ENCODE measurements at places on chromosomes 11 and 22. TPM values are rescaled to one million over a fixed set of nuclear protein-coding genes. Genes with fewer than 3 reads are reported as not detected.
A peak's percentile ranks its signal among the peaks of the same experiment; 100 is the strongest.

- DNase-seq: no peak
Measured at GRCh38 chr11:72787216-72788104, 6.4 kb downstream of the STARD10 start.

Gene SCO2
- total RNA-seq: not detected

DNA sequence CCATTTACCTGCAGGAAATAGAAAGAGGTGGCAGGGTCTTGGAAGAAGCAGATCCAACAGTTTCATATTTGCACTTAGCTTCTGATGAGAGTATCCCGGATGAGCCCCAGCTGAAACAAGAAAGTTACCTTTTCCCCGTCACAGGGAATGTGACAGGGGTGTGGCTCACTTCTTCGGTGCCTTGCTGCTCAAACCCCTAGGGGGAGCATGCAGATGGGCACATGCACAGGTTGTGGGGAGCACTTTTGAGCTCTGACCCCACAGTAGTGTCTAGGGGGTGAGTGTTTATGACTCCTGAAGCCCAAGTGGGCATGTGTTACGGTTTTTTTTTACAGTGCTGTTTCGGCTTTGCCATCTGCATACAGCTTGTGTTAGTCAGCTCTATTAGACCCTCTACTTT is 1221.0 kb downstream of the JRKL start:
- DNase-seq: no peak

Gene CCDC134
- total RNA-seq: 4.1 TPM

DNA sequence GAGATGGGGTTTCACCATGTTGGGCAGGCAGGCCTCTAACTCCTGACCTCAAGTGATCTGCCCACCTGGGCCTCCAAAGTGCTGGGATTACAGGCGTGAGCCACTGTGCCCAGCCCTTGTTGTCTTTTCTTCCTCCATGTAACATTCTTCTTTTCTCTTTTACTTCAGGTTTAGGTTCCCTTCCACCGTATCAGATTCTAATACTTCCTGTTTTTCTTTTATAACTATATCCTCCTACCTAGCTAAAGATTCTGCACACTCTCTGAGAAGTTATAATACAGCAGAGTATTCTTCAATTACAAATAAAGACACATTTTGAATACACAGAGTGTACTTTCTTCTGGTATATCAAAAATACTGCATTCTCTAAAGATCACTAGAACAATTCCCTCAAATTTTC is 33.2 kb upstream of the GAB2 start:
- DNase-seq: no peak

GRCh38 chr11:16973338-16973964 is 40.8 kb downstream of the PLEKHA7 start:
- no peak for DNase-seq

DNA sequence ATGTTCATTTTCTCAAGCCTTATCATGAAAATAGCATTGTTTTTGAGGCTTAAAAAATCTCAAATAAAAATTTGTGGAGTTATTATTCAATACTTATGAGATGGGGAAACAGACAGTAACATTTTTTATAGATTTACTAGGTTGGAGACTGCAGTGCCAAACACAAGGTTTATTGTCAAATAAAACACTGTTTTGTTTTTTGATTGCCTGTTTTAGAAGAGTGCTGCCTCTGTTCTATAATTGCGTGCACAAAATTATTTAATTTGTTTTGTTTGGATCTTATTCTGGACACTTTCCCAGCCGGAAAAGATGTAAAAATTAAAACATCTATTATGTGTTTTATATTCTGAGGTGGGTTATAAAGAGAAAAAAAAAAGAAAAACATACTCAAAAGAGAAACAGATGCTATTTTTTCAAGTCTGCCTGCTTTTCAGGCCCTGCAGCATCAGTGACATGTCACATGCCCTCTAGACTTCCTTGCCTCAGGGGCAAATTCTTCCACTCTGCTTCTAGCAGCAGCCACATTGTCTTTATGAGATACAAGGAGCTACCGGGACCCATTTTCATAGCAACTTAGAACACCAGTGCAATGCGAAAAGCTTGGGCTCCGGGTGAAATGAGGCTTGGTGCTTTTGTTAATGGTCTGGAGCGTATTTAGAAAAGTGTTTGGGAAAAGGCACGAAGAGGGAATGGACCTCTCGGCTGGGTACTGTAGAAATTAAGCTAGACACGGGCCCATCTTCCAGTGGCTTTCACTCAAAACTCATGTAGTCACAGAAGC is 77.5 kb downstream of the EFCAB6 start:
- DNase-seq: no peak

Gene CTTN
- 166 TPM for total RNA-seq

DNA sequence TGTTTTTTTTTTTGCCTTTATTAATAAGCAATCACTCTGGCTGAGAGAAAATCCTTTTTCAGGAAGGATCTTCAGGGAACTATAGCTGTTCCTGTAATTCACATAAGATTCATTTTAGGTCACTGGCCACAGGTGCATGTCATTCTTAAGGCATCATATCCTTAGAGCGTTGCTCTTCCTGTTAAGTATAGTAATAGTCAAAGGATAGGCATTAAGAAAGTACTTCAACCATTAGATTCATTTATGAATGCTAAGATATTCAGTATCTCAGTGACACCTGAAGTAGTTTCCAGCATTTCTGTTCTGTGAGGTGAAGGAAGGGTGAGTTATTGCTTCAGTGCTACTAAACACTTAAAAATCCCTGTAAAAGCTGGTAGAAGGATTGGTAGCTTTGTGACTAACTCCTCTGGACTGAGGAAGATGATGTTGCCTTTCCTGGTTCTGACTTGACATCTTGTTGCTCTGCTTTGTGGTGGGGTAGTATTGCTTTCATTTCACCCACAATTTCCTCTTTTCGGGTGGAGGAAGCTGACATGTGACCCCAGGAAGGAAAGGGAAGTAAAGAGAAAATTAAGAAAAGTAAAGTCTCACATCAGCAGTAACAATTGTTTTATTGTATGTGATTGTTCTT is 34.7 kb downstream of the RNF169 start:
- DNase-seq: no peak

GRCh38 chr11:69515271-69516245 is 34.1 kb downstream of the LINC01488 start:
- no peak for DNase-seq

- DNase-seq: no peak
Measured at GRCh38 chr11:86013713-86014112, 55.2 kb downstream of the PICALM start.

GRCh38 chr11:2260491-2261364 is 9.7 kb downstream of the ASCL2 start:
- no peak for DNase-seq

DNA sequence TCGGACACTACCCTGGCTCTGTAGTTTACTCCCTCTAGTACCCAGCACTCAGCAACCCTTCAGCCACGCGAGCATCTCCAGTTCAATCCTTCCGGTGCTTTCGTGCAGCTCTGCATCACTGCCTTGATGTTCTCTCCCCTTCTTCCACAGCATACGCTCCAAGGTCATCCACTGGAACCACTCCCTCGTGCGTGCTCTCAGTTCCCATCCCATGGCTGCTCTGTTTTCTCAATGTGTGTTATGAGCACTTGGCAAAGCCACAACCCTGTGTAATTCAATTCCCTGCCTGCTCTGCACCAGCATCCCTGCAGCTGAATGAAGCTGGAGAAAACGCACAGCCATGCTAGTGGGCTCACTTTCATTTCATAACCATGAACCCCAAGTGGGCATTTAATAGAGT is 38.5 kb upstream of the NFRKB start:
- DNase-seq: no peak

Gene DLG2
- 5.7 TPM for total RNA-seq

Gene SYT12
- 0.32 TPM for total RNA-seq

DNA sequence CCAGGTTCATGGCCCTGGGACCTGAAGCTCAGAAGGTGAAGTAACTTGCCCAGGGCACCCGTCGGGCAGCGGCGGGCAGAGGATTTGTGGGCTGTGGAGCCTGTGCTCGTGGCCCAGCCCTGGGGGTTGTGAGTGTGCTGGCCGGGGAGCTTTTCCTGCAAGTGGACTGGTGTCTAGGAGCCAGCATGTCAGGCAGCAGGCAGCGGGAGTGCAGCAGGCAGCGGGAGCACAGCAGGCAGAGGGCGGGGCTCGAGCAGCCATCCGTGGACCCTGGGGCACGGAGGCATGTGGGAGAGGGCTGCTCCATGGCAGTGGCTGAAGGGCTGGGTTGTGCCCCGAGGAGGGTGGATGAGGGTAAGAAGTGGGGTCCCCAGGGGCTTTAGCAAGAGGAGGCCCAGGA is 72.7 kb upstream of the PPP6R3 start:
- no peak for DNase-seq

Gene SERHL2
- total RNA-seq: 2.6 TPM

- DNase-seq: peak; percentile 82
Measured at GRCh38 chr11:62444236-62444833, 25.5 kb downstream of the SCGB1A1 start.

DNA sequence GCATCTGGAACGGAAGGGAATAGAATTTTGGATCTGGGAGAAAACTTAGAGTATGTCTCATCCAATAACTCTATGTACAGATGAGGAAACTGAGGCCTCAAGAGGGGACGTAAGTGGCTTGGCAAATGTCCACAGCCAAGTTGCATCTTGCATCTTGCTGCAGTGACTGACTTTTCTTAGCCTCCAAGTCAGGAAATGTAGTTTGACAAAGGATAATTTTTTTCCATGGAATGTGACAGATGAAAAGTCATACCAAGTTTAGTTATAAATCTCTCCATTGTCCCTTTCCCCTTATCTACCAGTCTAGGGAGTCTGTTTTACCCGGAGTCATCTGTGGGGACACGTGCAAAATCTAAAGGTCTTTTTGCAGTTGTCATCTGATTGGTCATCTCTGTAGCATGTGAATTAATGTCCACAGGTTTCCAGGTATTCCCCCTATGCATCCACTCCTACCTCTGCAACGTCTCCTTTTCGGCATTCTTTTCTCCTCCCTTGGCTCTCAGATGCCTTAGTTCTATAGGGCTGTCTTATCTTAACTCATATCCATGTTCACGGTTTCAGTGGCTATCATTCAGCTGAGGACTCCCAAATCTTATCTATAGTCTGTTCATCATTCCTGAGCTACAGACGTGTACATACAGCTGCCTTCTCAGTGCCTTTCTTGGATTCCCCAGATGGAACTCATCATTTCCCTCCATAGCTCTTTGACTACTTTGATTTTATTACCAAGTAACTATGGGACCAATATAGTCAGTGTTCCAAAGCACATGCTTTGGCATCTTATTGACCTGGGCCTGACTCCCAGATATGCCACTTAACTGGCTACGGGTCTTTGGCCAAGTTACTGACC is 139.5 kb upstream of the TIMP3 start:
- DNase-seq: no peak

DNA sequence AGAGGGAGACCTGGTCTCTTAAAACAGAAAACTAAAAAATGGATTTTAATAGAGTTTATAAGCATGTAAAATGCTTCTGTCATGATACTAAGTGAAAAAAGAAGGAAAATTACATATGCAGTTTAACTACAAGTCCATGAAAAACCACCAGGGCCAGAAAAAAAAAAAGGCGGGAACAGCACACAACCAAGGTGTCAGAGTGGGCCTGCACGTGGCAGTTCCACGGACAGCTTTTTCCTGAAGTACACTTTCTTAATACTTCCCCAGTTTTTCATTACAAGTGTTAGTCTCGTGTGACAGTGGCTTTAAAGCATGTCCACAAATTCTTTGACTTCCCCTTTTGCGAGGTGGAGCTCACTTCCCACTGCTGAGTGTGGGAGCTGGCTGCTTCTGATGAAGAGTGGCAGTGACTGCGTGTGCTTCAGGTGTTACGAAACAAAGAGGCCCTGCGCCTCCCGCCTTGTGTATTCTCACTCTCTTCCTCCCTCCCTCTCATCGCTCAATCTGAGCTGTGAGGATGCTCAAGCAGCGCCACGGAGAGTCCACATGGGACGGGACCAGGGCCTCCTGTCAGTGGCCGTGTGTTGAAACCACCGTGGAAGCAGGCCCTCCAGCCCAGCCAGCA is 16.4 kb downstream of the PPM1F start:
- peak; percentile 85 for DNase-seq

- no peak for DNase-seq
Measured at GRCh38 chr22:20549232-20549841, 41.9 kb downstream of the MED15 start.

Gene KREMEN1
- total RNA-seq: 48.8 TPM

GRCh38 chr11:465896-466530 is 15.9 kb downstream of the PTDSS2 start:
- no peak for DNase-seq

Gene C11orf91
- not detected for total RNA-seq

DNA sequence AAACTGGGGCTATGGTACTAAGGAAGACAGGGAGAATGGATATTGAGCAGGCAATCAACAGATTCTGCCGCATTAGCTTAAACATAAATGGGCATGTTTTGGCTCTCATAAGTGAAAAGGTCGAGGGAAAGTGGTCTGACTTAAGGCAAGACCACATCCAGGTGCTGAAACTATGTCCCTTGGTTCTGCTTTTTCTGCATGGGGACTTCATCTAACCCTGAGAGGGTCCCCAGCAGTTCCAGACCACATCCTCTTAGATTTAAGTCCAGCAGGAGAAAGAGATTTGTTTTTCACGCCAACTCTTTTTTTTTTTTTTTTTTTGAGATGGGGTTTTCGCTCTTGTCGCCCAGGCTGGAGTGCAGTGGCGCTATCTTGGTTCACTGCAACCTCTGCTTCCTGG is 5.5 kb downstream of the RPS6KA4 start:
- DNase-seq: no peak

Gene C1QTNF6
- 1.6 TPM for total RNA-seq

Gene HOATZ
- total RNA-seq: not detected

GRCh38 chr22:46008291-46008690 is 31.3 kb upstream of the WNT7B start:
- no peak for DNase-seq

DNA sequence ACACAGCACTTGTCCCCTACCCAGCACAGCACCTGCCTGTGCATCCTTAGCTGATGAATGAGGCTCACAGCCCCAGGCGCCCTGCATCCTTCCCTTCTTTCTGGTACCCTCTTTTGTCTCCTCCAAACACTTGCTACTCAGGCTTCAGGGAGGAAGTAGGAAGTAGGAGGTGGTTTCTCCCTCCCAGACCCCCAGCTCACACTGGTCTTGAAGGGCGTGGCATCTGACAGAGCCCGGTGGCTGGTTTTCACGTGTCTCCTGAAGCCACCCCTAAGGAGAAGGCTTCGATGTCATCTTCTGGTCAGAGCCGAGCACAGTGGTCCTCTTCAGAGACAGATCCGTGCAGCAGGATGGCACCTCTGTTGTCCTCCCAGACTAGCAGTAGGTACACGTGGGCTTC is 109.8 kb downstream of the PTPRJ start:
- no peak for DNase-seq

Data from Right ventricle myocardium inferior (tissue), 1 donor.